ENCODE measurements at places on chromosomes 2 and 18.

DNA sequence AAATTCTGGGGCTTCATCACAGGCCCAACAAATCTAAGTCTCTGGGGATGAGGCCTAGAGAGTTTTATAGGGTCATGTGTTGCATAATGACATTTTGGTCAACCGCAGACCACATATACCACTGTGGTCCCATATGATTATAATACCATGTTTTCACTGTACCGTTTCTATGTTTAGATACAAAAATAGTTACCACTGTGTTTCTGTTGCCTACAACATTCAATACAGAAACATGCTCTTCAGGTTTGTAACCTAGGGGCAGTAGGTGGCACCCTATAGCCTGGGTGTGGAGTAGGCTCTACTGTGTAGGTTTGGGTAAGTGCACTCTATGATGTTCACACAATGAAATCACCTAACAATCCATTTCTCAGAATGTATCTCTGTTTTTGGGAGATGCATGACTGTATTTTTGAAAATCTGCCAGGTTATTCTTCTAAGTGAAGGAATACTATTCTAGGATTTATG lies 485.2 kb downstream of the PTPRM start:
- DNase-seq = no peak

- no peak for DNase-seq
Measured at GRCh38 chr2:61993422-61994024, 88.0 kb downstream of the COMMD1 start.

DNA sequence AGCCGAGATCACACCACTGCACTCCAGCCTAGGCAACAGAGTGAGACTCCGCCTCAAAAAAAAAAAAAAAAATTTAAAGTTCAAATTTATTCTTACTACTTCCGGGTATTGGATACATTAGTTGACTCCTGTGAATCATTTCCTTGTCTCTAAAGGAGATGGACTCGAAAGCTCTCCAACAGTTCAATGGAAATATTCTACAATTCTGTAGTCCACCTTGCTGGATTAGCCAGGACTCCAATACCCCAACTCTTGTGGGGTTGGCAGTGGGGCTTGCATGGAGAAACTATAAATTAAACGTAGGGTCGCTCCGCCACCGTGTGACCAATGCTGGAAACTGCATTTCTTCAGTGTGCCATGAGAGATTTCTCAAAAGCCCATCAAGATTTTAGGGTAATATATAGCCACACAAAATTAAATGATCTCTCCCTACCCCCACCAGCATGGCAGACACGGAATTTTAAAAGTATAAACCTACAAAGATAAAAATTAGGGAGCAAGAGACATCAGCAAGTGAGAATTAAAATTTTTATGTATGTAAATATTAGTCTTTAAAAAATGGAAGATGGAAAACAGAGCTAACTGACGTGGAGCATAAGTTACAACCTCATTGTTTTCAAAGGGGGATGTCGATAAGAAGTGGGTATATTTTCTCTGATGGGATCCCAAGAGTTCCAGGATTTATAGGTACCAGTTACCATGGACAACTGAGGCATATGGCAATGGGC lies 27.8 kb upstream of the GAREM2 start:
- peak; percentile 26 for DNase-seq

GRCh38 chr2:28002181-28002580 lies 111.7 kb downstream of the BABAM2 start:
- DNase-seq = no peak

- no peak for DNase-seq
Measured at GRCh38 chr2:53987336-53987921, 16.6 kb upstream of the PSME4 start.

DNA sequence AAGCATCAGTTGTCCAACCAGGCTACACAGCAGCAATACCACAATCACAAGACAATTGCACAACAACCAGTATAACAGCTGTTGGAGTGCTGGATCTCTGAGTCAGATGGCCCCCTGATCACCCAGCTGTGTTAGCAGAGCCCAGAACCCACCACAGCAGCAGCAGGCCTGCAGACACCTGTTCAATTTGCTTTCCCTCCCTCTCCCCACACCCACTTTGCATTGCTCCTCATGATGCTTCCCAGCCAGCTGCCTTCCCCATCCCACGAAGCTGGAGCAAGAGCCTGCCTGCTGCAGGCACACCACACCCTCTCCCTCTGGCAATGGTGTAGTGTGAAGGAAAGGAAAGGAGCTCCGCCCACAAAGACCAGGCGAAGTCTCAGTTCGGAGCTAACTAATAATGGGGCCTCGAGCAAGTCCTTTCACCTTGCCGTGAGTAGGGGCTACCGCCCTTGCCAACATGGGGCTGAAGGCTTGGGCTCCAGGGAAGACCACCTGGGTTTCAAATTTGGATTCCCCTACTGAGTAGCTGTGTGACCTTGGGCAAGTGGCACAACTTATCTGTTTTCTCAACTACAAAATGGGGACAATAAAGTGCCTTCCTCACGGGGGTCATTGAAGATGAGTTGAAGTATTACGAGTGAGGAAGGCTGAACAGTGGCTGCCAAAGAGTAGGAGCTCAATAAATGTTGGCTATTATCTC lies 19.4 kb upstream of the ZBTB7C start:
- DNase-seq = no peak

- no peak for DNase-seq
Measured at GRCh38 chr2:189159273-189159672, 20.3 kb downstream of the COL5A2 start.

- DNase-seq = no peak
Measured at GRCh38 chr2:62713837-62714236, 8.3 kb downstream of the EHBP1 start.

DNA sequence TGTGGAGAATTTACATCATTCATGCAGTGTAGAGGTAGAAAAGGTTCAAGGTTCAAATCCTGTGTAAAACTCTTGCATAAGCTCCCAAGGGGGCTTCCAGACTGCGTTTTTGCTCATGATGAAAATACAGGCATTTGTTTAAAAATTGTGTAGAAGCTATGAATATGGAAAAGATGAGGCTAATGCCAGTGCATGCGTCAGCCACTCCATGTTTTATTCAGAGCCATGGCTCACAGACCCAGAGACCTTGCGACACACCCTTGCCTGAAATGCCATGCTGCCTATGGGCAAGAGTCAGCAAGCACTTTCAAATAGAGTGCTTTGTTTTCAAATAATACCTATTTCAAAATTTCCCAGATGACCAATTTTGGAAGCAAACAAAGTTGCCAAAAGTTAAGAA lies 262.3 kb downstream of the TRIB2 start:
- DNase-seq = no peak

DNA sequence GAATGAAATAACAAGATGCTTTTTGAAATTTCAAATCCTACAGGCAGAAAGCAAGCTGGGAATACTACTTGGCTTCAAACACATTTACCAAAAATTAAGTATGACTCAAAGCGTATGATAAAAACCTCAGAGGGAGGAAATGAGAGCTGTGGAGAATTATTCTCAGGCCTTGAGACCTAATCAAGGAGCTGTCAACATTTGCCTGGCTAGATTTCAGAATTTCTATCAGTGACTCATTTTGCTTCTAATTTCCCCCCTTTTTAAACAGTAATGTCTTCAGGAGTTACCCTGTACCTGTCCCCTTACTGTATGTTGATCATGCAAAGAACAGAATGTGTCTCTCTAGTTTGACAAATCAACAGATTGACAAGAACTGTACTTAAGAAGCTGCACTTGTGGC lies 1324.5 kb upstream of the DDX18 start:
- no peak for DNase-seq

- DNase-seq = no peak
Measured at GRCh38 chr2:73107211-73107926, 5.4 kb downstream of the RAB11FIP5 start.

DNA sequence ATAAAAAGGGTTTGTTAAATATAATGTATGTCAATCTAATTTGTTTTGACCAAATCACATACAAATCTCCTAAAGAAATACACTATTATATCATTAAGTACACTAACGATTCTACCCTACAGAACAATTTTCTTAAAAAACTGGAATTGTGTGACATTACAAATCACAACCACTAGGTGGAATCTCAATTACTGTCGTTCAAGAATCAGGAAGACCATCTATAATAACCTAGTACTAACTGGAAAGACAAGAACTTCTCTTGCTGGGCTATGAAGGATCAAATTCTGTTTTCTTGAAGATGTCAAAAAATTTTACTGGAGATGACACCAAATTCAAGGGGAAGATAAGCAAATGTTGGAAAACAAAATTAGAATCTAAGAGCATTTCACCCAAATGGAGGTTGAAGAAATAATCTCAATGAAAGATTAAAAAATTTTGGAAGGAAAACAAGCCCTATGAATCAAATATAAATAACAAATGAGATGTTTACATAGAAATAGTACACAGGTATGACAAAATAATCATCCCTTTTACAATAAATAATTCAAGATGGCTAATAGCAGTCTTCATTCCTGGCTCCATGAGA lies 110.9 kb downstream of the STK39 start:
- DNase-seq = no peak

GRCh38 chr2:120150040-120150482 lies 73.1 kb downstream of the TMEM185B start:
- DNase-seq = no peak

- DNase-seq = peak; percentile 53
Measured at GRCh38 chr2:239264838-239265651, 135.8 kb downstream of the HDAC4 start.

- no peak for DNase-seq
Measured at GRCh38 chr2:182191061-182191460, 205.4 kb downstream of the PPP1R1C start.

DNA sequence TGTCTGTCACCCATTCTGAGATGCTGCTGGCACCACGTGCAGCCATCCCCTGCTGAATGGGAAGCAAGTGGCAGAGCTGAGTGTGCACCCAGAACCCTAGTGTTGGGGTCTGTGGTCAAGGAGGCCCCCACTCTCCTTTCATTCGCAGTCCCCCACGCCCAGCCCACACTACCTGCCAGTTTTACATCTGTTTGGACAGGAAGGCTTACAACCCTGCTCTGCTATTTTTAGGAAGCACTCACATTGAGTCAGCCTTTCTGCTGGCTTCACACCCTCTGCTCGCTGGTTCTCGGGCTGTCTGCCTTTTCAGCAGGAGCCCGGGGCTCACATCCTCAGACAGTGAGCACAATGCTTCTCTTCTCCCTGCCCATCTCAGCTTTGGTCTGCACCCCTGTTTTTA lies 10.7 kb upstream of the ADCY3 start:
- DNase-seq = no peak

- no peak for DNase-seq
Measured at GRCh38 chr2:161122772-161123530, 37.3 kb upstream of the TANK start.

GRCh38 chr2:240419271-240419670 lies 16.2 kb upstream of the GPC1 start:
- no peak for DNase-seq

DNA sequence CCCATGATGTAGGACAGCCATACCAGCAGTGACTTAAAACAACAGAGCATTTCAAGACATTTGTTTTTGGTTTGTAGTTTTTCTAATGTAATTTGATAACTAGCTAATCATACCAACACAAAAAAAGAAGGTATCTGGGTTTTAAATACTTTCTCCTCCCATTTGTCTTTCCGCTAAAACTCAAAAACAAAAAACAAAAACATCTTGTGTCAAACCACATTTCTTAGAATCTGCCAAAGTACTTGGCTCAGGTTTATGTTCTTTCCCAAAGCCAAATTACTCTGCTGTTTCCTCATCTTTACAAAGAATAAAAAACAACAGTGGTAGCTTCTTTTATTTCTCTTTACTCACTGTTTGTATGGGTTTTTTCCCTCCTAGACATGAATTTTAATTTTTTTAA lies 71.5 kb downstream of the GREB1L start:
- no peak for DNase-seq

DNA sequence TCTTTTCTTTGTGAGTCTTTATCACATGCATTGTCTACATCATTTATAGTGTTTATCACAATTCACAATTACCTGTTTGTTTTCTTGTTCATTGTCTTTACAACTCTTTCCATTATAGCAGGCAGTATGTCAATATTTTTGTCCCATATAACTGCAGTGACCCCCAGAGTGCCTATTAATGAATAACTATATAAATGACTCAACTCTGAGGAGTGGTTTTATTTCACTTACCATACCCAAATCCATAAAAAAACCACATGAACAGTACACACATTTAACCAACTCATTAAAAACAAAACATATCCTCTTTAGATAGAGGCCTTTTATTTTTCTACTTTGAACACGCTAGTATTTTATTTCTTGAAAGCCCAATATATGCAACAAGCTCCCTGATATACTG lies 1419.1 kb upstream of the NXPH2 start:
- DNase-seq = no peak

GRCh38 chr2:204776781-204777559 lies 231.7 kb downstream of the PARD3B start:
- DNase-seq = no peak

DNA sequence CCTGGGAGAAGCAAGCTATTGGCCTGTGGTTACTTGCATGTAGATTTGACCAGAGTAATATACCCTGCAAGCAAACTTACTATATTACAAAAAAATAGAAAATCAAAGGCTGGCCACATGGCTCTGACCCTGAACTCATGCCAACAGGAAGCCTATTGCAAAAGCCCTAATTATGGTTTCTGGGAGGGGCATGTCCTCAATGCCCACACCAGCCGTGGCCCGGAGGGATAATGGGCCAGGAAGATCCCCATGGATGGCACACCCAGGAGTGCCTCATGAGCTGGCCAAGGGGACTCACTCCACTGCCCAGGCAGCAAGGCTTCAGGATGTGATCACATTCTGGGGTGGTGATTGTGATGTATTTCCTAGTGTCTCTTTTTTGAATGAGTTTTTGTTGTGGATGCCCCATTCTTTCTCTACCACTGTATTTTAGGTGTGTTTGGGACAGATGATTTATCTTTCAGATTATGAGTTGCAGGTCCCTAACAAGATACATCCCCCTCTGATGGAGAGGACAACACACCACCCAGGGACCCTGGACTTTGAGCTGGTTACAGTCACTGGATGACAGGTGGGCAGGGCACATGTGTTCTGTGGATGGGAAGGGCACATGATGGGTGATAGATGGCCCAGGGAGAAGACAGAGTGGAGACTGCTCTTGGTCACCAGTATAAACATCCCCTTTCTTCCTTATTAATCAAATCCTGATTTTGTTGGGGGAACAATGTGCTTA lies 18.7 kb upstream of the TFCP2L1 start:
- no peak for DNase-seq

DNA sequence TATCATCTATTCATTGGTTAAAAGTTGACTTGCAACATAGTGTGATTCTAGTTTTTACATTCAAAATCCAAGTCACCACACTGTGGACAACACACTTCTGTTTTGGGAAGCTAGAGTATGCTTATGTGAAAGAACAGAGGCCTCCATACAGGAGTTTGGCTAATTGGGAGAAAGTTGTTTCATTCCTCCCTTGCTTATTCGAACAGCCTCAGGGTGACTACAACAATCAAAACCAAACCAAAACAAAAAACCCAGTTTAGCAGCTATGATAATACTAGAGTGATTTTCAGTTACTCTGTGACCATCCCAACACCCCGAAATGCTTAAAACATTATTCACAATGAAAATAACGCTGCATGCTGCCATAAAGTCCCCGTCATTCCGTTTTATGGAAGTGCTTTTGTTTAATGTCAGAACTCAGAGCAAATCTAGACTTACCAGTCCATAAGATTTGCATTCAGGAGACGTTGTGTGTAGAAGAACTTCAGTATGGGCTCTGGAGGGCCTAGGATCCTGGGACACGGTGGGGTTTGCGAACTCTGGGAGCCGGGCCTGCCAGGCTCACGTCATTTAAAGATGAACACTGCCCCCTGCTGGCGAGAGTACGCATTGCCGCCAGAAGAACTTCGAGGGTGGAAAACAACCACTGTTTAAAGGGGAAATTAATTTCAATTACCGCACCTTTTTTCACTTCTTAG lies 111.4 kb downstream of the FTCDNL1 start:
- DNase-seq = peak; percentile 26

Data from activated CD4-positive, CD25-positive, alpha-beta regulatory T cell treated with anti-CD3 and anti-CD28 coated beads, Interleukin-2, amount 50 U/mL, for 16 hours (primary cell).